ENCODE measurements at places on chromosomes 2 and 18.

DNA sequence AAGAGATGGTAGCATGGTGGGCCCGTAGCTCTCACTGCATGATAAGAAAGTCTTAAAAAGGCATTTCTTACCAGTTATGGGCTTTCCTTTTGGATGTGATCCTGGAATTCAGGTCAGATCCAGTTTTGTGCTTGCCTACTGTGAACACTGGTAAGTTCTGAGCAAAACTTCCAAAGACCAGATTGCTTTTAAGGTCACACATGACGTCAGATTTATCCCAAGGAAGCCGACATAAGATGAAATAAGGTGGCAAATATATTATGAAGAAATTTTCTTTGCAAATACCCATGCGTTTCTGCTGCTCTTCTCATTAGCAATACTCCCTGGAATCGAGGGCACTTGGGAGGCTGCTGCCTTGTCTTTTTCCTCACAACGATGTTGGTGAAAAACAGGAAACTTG, 416.4 kb upstream of the HNMT start:
- no peak for DNase-seq

DNA sequence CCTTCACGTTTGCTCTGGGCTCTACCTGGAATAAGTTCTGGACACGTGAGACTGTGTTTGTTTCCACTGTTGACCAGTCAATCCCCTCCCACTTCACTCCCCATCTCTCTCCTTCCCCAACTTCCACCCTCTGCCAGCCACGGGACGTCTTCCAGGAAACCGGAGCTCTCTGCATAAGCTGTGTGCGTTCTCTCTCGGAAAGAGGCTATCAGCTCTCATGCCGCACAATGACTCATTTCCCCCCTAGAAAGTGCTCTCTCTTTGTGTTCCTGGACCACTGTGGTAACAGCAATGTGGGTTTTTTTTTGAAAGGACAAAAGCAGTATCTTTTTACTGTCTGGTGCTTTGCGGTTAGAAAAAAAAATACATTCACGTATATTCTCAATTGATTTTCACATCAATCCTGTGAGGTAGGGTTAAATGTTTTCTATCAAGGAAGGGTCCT, 10.2 kb downstream of the PROKR1 start:
- DNase-seq, result peak; percentile 15

DNA sequence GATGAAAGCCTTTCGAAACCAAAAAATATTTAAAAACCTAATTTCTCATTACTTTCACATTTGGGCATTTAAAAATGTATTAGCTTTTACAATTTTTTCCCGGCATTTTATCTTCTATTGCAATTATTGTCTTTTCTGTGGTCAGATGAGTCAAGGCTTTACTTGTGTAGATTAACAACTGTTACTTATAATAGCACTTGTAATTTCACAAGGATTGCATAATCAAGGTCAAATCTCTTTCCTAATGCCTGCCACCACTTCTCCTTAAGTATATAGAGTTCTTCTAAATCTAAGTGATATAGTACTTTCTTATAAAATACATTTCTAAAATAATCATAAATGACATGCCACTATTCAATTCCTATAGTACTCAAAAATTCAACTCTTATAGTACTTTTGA, 67.2 kb downstream of the SLC8A1 start:
- DNase-seq, result no peak

GRCh38 chr2:220315098-220315823, 687.8 kb downstream of the SLC4A3 start:
- DNase-seq, result no peak

GRCh38 chr2:211144078-211144477, 587.7 kb downstream of the CPS1 start:
- no peak for DNase-seq

GRCh38 chr18:57054891-57055290, 92.0 kb upstream of the BOD1L2 start:
- DNase-seq, result no peak

DNA sequence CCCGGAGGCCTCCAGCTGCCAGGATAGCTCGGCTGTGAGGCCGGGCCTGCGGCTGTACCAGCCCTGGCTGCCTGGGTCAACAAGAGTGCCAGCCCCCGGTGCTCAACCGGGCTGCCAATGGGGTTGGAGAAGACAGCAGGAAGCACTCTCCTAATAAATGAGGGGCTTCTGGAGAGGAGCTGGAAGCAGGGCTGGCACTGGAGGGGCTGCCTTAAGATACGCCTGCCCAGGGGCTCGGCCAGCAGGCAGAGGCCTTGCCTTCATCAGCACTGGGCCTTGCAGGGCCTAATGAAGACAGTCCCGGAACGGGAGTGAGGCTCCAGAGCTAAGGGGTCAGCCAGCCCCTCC, 73.6 kb downstream of the TEX51 start:
- no peak for DNase-seq

DNA sequence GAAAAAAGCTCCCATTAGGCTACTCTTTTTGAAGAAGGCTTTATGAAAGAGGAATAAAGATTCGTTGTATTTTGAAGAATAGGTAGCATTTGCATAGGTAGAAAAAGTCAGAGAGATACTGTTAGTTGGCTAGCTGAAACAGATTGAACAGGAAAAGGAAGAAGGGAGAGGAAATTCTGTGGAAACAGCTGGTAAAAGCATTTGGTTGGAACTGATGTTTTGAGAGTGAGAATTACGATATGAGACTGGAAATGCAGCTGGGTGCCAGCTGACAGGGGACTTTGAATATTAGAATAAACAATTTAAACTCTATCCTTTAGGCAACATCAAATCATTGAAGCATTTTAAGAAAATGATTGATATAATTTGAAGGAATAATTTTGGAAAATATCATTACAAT, 96.7 kb upstream of the CNTNAP5 start:
- no peak for DNase-seq

- no peak for DNase-seq
These were observed 70.7 kb upstream of the BCL2L11 start for GRCh38 chr2:111049792-111050640.

GRCh38 chr18:60067426-60068210, 167.8 kb downstream of the PMAIP1 start:
- no peak for DNase-seq

DNA sequence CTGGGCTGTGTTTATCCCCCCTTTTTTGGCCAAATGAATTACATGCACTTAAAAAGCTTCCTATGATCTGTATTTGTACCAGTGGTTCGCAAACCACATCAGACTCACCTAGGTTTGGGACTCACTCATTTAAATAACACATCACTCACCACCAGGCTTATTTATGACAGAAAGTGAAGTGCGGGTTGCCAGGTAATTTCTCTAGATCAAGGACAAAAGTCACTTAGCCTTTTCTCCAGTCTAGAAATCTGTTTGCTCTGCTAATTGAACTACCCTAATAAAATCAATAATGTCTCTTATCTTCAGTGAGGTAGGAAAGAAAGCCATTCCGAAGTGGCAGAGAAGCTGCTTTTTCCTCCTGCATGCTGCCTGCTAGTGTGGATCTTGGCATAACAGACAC, 88.1 kb upstream of the SLC8A1 start:
- no peak for DNase-seq

DNA sequence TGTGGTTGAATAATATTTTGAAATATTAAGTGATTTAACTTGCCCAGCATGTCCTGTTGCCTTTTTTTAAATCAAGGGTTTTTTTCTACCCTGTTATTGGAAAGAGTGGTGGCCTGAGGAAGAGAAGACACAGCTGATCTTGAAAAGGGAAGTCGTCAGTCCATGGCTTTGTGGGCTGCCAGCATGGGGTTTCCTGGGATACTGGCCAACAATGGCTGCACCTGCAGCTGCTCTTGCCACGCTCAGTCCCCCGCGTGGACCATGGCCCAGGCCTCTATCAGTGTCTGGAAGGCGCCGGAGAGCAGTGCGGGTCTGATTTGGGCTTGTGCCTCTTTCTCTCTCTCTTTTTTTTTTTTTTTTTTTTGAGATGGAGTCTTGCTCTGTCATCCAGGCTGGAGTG, 99.3 kb downstream of the ASB1 start:
- DNase-seq, result no peak

- no peak for DNase-seq
These were observed 33.7 kb downstream of the CTIF start for GRCh38 chr18:48572402-48573126.

DNA sequence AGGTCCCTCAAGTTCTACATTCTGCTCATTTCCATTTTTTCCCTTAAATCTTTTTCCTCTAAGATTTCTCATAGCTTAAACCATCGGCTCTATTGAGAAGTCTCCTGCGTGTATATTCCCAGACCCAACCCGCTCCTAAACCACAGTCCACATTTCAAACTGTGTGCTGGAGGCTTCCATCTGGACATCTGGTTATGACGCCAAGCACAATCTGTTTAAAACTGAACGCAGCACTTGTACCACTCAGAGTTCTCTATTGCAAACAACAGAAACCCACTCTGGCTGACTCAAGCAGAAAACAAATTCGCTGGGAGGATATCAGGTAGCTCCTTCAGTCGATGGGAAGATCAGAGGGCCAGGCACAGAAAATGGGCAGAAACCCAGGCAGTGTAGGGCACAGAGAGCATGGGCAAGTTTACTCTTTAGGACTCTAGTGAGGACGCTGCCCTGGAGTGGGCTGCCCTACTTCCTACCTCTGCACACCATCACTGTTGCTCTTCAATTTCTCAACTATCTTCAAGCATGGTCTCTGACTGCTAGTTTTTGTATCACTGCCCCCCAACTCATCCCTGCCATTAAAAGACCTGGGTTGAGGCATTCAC, 5.6 kb upstream of the EML4 start:
- no peak for DNase-seq

DNA sequence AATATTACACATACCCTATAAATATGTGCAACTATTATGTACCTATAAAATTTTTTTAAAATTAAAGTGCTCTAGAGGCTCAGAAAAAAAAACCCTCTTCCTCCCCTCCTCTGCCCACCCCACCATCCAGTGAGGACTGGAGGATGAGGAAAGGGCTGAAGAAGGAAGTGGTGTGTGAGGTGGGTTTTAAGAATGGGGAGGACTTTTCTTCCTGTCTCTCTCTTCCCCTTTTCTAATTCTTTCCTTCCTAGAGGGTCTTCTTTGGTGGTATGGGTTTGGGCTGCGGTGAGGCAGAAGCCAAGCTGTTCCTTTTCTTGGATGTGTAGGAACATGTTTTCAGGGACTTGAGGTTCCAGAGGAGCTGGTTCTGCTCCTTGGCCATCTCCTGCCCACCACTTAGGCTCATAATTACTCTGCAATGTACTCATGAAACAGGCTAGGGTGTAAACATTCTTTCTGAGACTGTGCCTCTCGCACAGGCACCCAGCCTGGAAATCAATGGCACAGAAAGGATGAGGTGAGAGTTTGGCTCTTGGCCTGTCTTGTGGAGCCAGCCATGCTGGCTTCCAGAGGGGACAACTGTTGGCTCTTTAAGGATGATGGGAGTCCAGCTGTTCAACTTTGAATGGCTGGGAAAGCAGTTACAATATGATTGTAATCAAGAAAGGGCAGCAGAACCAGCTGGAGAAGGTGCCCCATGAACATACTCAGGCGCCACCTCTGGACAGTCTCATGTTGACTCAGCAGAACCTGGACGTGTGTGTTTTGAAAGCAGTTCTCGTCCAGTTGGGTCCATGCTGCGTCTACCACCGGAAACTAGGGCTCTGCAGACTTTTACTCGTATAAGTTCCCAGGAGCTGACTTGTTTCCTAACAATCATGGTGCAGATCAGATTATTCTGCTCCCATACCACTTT, 38.3 kb downstream of the IL1RL2 start:
- DNase-seq, result no peak

DNA sequence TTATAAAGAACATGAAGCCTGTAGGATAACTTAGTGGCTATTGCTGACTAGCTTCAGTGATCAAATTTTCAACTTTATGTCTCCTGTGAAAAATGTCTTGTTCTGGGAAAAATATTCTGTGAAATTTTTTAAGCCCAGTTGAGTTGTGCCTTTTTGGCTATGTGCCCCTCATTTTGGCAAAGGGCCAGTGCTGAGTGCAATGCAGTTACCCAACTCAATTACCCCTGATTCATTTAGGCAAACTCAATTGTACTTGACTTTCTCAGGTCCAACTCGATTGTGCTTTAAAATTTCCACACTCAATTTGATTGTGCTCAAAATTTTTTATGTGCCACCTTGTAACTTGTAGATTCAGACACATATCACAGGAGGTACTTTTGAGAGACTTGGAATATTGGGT, 548.8 kb upstream of the NRP2 start:
- no peak for DNase-seq

- no peak for DNase-seq
These were observed 129.7 kb downstream of the BARD1 start for GRCh38 chr2:214679736-214680135.

GRCh38 chr2:214492152-214492551, 81.3 kb downstream of the VWC2L start:
- DNase-seq, result no peak

DNA sequence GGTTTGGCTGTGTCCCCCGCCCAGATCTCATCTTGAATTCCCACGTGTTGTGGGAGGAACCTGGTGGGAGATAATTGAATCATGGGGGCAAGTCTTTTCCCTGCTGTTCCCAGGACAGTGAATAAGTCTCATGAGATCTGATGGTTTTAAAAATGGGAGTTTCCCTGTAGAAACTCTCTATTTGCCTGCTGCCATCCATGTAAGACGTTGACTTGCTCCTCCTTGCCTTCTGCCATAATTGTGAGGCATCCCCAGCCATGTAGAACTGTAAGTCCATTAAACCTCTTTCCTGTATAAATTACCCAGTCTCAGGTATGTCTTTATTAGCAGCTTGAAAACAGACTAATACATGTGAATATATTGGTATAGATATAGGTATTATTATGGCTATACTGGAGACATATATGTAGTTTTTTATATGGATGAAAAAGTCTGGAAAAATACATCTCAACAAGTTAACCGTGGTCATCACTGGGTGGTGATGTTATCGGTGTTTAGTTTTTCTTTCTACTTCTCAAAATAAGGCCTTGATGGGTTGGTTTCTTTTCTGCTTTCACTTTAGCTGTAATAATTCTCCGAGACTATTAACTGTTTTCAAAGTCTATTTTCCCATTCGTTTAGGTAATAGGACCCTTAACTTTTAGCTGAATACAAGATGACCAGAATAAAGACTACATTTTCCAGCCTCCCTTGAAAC, 39.1 kb upstream of the NCOA1 start:
- no peak for DNase-seq

DNA sequence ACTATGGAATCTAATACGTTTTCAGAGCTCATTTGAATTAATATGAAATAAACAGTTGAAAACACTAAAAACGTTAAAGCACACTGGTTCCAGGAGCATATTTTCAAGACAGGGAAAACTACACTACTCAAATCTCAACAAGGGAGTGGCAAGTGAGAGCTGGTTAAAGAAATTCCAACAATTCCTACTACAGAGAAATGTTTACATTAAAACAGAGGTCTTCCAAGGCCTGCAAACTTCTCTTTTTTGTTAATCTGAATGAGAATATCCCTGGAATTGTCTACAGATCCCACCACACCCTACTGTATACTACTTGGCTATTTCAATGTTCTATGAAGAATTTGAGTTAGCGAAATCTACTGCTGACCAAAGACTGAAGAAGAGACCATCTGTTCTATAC, 231.5 kb downstream of the ZEB2 start:
- no peak for DNase-seq

- no peak for DNase-seq
These were observed 231.9 kb downstream of the ALPK2 start for GRCh38 chr18:58396966-58397365.

- no peak for DNase-seq
These were observed 158.0 kb downstream of the ALK start for GRCh38 chr2:29763371-29763770.

Data from stimulated activated CD8-positive, alpha-beta memory T cell treated with anti-CD3 and anti-CD28 coated beads, Interleukin-12 subunit alpha, Interleukin-12 subunit beta, amount 100 ng/mL, for 4 hours (primary cell).